Right kidney (tissue), 9 donors: ENCODE measurements at places on chromosomes 6 and 20.

DNA sequence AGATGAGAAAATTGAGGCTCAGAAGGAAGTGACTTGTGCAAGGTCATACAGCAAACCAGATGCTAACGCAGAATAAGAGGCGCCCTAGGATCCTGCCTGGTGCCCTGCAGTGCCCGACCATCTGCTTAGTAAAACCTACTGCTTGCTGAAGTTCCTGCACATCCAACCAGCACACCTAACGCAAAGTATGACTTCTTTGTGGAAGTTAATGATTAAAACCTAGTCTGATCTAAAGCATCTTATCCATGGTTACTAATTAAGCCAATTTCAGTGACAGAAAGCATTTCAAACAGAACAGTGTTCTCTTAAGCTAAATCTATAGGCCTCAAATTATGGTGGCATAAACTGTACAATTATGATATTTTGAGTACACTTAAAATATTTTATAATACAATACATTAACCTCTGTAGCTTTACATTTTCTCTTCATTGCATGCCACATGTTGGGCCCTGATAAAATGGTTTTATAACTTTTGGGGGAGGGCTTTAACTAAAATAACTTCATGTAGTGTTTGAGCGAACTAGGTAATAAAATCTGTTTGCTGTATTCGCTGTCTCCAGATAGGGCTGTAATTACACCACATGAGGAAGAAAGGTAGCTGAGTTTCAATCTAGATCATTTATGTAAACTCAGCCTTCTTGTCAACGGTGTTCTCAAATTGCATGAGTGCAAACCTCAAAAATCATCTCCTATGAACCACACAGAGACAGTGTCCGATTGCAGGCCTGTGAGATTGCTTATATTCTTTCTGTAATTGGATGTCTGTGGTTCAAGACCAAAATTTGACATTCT lies 37.5 kb upstream of the BEND3 start:
- DNase-seq = peak; percentile 31

DNA sequence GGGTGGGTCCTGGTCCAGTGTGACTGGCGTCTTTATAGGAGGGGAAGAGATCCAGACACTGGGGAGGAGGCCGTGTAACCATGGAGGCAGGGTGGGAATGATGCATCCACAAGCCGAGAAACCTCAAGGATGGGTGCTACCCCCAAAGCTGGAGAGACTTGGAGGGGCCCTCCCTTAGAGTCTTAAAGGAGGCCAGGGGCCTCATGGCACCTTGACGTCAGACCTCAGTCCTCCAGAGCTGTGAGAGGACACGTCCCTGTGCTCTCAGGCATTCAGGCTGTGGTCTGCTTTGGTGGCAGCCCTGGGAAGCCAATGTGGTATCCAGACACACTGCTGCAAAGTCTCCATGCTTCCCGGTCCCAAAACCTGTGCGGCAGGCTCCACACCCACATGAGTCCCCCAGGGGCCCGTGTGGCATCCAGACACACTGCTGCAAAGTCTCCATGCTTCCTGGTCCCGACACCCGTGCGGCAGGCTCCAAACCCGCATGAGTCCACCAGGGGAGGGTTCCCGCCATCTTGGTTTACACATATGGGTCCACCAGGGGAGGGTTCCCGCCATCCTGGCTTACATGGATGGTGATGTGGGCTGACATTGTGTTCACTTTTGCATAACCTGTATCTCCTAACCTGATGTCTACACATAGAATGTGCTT lies 278.0 kb downstream of the SMOC2 start:
- DNase-seq = no peak

- peak; percentile 44 for DNase-seq
Observed at GRCh38 chr20:13119583-13119982, 101.5 kb upstream of the ISM1 start.

GRCh38 chr20:1438361-1438760 lies 28.3 kb downstream of the NSFL1C start:
- no peak for DNase-seq

GRCh38 chr20:15482525-15482924 lies 1090.7 kb downstream of the KIF16B start:
- DNase-seq = no peak

DNA sequence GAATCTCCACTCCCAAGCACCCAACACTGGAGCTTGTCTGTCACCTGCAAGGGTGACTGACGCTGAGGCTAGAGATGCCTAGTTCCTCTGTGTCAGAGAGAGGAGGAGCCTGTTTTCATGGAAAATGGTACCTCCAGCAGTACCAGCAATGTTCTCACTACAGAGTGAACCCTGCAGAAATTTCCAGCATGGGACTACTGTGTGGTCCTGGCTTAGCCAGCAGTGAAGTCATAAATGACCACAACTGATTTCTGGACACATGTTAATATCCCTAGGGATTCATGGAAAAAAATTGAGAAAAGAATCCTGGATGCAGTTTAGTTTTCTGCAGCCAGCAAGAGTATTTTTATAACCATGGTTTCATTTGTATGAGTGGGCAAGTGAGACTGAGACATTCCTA lies 468.1 kb downstream of the CD83 start:
- no peak for DNase-seq

DNA sequence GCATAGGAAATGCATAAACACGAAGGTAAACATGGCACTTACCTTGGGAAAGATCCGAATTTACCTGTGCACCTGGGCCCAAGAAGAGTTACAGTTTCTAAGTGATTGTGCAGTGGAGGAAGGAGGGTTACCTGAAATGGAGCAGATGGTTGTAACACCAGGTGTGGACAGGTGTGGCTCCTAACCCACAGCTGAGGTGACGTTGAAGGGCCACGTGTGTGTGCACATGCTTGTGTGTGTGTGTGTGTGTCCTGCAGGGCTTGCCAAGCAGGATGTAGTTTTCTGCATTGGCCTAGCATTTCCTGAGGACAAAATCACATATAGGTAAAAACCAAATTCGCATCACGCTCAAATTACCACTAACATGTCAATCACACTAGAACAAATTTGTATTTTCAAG lies 240.8 kb downstream of the ANKRD60 start:
- DNase-seq = no peak
